ENCODE measurements at places on chromosomes 7 and 10.

DNA sequence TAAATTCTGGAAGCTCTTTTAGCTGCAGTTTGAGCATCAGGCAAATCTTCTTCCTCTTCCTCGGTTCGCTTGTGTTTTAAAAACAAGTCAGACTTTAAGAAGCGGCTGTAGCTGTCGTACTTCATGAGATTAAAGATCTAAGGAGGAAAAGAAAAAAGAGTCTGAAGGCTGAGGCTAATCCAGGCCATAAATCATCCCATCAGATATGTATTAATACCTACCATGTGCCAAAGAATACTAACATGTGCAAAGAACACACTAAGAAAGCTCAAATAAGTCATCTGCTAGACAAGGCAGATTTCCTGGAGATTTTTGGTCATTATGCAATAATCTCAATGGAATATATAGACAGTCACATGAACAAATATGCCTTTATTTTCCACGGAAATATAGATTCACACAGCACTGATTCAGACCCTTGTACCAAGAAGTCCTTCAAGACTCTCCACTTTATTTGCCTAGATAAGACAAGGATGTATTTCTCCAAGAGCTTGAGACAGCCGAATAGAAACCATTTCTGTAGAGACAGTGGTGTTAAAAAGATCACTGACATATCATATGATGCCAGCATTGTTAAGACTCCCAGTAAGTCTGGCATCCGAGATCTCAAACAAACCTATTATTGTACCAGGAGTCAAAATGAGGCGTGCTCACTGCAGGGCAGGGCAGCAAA lies 42.3 kb downstream of the RGS10 start:
- no peak for DNase-seq

- DNase-seq, result no peak
These were observed 171.2 kb downstream of the ZNF365 start for GRCh38 chr10:62545160-62546066.

GRCh38 chr10:113399065-113399464 lies 153.8 kb upstream of the HABP2 start:
- no peak for DNase-seq

DNA sequence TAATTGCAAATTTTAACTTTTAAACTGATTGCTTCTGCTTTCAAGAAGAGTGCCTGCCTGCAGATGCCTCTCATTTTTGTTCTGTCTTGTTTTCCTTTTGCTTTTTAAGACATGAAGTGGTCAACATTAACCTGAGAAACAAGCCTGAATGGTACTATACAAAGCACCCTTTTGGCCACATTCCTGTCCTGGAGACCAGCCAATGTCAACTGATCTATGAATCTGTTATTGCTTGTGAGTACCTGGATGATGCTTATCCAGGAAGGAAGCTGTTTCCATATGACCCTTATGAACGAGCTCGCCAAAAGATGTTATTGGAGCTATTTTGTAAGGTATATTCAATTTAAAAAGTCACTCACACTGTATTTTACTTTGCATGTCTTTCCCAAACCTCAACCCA lies 8.8 kb downstream of the GSTO2 start:
- no peak for DNase-seq

GRCh38 chr7:140901941-140902302 lies 22.8 kb downstream of the BRAF start:
- DNase-seq, result no peak

DNA sequence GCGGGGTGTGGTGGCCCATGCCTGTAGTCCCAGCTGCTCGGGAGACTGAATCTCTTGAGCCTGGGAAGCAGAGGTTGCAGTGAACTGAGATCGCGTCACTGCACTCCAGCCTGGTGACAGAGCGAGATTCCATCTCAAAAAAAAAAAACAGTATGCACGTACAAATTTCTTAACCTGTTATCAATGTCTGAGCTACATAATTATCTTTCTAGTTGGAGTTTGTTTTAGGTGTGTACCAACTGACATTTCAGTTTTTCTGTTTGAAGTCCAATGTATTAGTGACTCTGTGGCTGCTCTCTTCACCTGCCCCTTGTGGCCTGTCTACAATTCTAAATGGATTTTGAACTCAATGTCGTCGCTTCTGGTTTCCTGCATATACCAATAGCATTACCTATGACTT lies 40.3 kb downstream of the CD36 start:
- DNase-seq, result no peak

GRCh38 chr7:2613931-2614600 lies 17.7 kb upstream of the TTYH3 start:
- DNase-seq, result no peak

- no peak for DNase-seq
These were observed 40.2 kb downstream of the EGFR start for GRCh38 chr7:55059021-55059420.

GRCh38 chr10:126042354-126042753 lies 146.0 kb downstream of the FANK1 start:
- no peak for DNase-seq

DNA sequence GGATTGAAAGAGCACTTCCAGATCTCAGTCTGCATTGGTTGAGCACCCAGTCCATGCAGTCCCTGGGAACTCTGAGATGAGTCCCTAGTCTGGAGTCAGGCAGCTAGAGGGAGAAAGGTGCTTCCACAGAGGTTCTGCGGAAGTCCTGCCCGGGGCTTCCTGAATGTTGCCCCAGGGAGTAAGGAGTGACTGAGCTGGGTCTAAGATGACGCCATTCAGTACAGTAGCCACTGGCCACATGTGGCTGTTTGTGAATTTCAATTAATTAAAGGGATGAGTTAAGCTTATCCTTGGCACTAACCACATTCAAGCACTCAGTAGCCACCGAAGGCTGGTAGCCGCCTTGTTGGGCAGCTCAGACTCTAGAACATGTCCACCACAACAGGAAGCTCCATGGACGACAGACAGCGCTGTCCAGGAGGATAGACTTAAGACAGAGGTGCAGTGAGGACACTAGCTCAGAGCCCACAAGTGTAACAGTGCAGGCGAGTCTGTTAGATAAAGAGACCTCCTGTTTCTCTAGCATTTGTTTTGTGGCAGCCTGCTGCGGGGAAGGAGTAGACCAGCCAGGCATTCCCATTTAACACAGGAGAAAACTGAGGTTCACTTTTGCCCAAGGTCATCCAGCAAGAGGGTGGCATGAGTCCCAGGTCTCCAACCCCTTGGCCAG lies 101.6 kb upstream of the PPIF start:
- no peak for DNase-seq

DNA sequence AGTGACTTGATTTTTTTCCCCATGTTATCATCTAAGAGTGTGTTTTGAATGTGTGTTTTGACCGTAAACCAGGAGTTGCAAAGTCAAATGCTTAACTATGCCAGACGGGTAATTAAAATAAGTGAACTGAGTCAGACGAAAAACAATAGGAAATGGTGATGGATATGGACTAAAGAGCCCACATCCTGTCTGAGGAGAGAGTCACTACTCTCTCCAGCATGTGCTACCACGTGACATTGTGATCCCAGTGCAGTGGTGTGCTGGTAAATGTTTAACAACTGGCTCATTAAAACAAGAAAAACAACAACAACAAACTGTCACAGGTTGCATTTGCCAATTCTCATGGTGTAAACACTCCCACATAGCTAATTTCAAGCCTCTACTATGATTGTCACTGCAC lies 164.3 kb downstream of the SUGCT start:
- DNase-seq, result no peak

- DNase-seq, result no peak
These were observed 79.0 kb downstream of the FAS start for GRCh38 chr10:89069589-89069988.

DNA sequence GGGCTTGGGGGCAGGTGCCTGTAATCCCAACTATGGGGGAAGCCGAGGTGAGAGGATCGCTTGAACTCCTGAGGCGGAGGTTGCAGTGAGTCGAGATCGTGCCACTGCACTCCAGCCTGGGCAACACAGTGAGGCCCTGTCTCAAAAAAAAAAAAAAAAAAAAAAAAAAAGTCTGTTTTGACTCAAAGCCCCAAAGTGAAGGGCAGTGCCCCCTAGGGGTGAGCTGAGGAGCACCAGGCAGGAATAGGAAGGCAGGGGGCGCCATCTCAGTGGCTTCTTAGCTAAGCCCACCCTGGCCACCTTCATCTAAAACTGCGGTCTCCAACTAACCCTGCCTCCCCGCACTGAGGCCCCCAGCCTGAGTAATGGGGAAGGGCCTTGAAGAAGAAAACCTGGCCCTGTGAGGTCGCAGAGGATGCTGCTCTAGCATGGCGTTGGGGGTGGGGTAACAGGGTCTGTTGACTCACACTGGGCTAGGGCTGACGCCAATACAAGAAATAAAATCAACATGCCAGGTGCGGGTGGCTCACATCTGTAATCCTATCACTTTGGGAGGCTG lies 9.8 kb downstream of the PODXL start:
- no peak for DNase-seq

DNA sequence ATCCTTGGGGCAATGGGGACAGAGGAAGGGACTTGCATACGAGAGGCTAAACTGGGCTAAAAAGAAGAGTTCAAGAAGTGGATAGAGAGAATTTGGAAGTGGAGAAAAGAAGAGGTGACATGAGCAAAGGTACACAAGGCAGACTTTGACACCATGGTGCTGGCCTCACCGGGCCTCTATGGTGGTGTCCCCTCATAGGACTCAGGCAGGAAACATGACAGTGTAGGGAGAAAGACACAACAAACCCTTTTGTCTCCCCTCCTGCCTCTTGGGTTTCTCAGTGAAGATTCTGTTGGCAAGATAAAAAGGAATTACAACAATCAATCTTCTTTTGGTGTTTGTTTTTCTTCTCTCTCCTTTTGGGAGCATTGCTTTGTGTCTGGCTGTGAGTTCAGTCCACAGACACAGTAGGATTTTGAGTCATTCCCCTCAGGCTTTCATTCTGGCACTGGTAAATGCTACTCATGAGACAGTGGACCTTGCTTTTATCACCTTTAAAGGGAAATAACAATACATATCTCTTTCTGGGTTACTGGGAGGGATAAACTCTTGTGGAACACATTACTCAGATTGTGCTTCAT lies 827.7 kb downstream of the TNS3 start:
- no peak for DNase-seq

Measured in right forelimb (tissue), 1 donor.